Prostate gland (tissue), 2 donors: ENCODE measurements at places on chromosomes 12 and 14.

GRCh38 chr12:100737168-100737567 is 57.4 kb upstream of the ANO4 start:
- DNase-seq = no peak

GRCh38 chr12:11953523-11953922 is 117.2 kb upstream of the BCL2L14 start:
- no peak for DNase-seq

DNA sequence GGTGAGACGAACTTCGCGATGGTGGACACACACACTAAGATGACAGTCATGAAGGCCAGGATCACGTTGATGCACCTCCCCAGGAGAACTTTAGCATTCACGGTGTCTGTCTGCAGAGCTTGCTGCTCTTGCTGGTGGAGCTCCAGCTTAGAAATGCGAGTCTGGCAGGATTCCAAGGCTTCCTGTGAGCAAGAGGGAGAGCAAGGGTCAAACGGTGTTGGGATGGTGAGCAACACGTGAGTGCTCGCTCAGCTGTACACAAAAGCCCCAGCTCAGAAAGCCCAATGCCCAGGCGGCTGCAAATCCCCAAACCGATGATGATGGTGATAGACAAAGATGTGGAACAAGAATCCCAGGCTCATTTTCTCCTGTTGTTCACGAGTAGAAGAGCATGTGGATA is 78.8 kb downstream of the TMCC3 start:
- no peak for DNase-seq

GRCh38 chr14:29092121-29092520 is 325.5 kb downstream of the FOXG1 start:
- DNase-seq = no peak

DNA sequence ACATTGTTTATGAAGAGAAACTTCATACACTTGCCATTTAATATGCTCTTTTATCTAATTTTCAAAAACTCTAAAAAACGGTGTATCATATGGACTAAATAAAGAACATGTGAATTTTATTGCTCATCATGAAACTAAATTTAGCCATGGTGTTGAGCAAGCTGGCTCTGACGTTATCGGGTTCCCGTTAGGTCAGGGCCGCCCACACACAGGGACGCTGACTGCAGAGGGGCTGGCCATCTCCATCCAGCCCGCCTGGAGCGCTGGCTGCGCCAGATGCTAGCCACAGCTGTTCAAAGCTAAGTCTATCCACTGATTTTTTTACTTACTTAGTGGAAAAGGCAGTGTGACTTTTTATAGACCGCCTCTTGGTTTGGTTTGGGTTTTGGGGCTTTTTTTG is 36.5 kb upstream of the DYNC1H1 start:
- DNase-seq = no peak

DNA sequence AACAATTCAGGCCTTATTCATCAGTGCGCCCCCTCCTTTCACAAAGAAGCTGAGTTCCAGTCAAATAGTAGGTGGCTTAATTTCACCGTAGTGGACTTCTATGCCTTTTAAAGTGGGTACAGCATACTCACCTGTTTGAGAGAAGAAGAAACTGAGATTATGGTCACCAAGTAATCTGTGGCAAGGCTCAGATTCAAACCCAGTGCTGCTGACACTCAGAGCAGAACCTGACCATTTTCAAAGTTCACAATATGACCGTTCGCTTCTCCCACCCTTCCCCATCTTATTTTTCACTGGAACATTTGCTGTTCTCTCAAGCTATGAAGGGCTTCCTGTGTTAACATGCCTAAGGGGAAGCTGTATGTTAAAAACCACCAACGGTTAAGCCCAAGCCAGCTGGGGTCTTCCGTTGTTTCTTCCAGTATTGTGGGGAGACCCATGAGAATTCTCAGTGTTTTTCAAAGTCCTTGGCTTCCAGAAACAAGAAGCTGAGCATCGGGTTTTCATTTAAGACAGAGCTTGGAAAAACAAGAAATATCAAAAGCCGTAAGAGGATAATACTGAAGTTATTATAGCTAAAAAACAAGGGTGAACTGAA is 6.1 kb upstream of the PSMA6 start:
- DNase-seq = no peak

- DNase-seq = no peak
Observed at GRCh38 chr12:22899184-22899583, 274.2 kb downstream of the ETNK1 start.

- DNase-seq = no peak
Observed at GRCh38 chr14:55448141-55448614, 7.8 kb upstream of the TBPL2 start.

- no peak for DNase-seq
Observed at GRCh38 chr14:75499084-75499875, 23.0 kb upstream of the BATF start.

DNA sequence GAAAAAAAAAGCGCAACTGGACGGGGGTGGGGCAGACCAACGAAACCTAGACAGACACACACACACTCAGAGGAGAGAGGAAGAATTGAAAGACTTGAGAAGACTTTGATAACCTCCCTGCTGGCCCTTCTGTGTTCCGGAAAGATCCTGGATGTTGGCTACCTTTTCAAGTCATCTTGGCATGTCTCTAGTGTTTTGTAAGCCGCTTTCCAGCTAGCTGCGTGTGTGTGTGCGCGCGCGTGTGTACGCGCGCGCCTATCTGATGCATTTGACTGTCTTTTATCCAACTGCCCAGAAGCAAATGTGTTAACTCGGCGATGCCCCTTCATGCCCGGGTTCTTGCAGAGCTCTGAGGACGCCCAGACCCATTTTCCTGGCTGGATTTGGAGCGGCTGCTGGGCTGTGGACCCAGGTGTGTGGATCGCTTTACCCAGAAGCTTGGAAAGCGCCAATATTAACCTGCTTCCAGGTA is 664 bp downstream of the LRFN5 start:
- no peak for DNase-seq

GRCh38 chr14:75059642-75060041 is 4.2 kb downstream of the ACYP1 start:
- DNase-seq = no peak

GRCh38 chr14:78316052-78316451 is 145.9 kb downstream of the NRXN3 start:
- no peak for DNase-seq

DNA sequence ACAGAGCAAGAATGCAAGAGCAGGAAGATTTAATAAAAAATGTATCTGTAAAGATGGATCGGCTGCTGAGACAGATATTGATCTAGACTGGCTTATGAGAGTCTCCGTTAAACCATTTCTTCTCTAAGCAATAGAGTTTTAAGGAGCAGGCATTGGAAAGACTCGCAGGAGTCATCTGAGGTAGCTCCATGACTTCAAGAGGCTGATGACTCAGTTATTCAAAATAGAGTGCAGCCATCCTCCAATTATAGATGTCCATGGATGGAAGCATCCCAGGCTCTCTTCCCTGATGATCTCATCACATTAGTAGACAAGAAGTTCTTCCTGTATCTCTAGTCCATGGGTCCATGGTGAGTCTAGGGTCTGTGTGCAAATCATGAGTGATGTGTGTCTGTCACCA is 638.3 kb upstream of the TMEM132C start:
- DNase-seq = no peak

DNA sequence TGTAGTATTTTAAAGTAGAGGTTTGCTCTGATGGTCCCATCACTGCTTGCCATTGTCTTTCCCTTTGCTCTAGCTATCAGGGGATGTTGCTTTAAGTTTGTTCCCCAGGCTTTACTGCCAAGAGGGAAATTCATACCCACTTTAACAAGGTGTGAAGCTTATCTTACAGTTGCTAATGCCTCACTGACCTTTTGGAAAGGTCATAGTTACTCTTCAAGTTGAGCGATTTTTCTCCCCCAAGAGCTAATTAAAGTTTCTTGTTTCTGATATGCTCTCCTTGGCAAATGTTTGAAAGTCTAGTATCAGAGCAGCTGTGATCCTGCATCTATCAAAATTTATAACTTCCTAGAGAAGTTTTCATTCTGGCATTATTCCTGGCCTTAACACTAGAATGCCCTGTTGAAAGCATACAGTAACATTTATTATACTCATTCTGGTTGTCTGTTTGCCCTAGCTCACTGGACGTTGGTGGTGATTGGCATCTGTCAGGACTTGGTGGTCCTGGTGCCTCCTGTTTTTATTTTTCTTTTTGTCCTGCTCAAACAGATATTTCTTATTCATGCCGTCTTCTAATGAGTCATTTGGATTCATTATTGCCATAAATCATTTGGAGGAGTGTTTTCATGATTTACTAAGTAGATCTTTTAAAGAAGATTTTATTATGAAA is 8.1 kb downstream of the ATP2A2 start:
- DNase-seq = no peak

DNA sequence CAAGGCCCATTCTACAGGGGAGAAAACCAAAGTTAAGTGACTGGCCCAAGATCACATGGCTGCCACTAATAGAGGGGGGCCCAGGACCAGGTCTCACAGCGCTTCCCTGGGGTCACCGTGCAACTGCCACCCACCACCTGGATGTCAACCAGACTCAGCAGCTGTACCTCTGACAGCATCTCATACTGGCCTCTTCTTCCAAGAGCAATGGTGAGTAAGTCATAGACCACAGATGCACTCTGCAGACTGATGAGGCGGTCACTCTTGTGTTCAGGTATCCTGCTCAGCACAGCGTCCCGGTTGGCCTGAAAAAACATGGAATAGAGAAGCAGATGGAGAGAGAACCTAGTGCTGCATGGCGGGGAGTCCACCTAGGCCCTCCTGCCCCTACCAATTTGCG is 139.9 kb downstream of the TTC7B start:
- DNase-seq = no peak

- no peak for DNase-seq
Observed at GRCh38 chr14:103881268-103882201, 34.2 kb upstream of the PPP1R13B start.

DNA sequence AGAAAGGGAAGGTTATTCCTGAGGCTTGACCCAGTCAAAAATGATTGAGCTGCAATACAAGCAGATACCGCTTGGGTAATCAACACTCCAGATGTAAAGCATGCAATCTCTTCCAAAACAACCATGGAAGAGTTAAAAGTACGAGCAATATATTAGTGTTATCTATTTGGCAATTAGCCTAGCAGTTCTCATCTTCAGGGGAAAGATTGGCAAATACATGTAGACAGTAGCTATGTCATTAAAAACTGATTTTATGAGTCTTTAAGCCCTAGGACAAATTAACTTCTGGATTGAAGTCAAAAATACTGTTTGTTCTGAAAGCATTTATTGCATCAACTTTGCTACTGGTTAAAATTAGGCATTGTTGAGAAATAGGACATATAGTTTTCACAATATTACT is 9.3 kb upstream of the GYS2 start:
- no peak for DNase-seq

GRCh38 chr14:90049390-90049789 is 12.4 kb upstream of the KCNK13 start:
- no peak for DNase-seq

DNA sequence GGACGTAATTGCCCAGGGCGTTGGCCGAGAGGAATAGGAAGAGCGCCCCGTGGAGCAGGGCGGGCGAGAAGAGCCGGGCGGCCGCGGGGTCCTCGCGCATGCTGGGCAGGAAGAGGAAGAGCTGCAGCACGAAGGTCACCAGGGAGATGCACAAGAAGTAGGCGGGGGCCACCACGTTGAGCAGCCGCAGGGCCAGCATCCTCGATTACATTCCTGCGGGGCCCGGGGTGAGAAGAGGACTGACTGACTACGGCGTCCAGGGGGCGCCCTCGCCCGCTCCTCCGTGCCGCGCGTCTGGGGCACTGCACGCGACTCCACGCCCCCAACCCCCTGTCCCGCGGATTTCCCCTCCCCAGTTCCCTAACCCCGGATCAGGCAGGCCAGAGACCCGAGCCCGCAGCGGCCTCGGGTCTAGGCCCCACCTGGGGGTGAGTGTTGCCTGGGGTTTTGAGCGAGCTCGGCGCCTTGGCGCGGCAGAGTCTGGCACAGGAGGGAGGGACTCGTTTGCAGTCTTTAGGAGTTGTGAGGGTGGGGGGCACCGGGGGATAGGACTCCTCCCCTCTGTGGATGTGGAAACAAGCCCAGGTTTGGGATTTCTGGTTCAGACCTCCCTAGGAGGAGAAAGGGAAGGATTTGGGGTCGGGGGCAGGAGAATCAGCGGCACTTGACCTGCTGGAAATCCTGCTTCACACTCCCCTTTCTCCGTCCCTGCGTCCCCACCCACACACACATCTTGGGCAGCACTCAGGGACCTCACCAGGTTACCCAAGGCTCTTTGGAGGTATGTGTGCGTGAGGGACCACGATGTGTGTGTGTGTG is 1.8 kb downstream of the ZDHHC22 start:
- DNase-seq = no peak

GRCh38 chr12:46667551-46667950 is 158.2 kb downstream of the SLC38A4 start:
- no peak for DNase-seq

- DNase-seq = no peak
Observed at GRCh38 chr14:100341301-100342031, 18.3 kb downstream of the SLC25A47 start.

DNA sequence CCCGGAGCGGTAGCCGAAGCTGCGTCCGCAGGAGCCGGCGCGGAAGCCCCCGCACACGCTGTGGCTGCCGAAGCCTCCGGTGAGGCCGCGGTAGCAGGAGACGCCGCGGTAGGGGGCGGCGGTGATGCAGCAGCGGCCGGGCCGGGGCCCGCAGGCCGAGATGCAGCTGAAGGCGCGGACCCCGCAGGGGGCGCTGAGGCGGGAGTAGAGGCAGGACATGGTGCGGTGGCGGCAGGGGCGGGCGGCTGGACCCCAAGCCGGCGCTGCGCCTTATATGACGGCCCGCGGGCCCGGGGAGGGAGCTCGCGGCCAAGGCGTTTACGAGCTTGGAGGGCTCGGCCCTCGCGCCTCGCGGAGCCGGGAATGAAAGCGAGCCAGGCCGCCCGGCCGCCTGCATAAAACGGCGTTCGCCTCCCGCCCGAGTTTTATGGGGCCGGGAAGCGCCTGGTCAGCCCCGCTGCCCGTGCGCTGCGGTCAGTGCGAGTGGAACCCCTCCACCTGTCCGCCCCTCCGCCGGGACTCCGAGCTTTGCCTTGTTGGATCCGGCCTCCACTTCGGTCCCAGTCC is 16.0 kb upstream of the KRT86 start:
- DNase-seq = no peak

GRCh38 chr12:57111031-57111734 is at the start of gene STAT6:
STAT6 (minus strand) TSS chr12:57111362; CDS start chr12:57108278, 3,084 bp downstream.
- peak; percentile 84 for DNase-seq

DNA sequence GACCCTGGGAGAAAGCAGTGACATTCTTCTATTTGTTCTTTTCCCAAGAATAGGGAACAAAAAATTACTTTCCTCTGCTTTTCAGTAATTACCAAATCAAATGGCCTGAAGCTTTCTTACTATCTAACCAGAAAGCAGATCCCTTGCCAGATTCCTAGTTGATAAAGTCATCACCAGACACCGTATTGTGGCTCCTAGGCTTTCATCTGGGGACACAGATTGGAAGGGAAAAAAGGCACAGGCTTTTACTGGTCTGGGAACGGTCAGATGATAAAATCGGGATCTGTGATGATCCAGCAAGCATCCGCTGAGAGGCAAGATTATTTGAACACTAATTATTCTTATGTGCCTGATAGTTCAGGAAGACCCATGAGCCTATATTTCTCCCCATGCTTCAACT is 79.1 kb upstream of the BCL2L14 start:
- no peak for DNase-seq

DNA sequence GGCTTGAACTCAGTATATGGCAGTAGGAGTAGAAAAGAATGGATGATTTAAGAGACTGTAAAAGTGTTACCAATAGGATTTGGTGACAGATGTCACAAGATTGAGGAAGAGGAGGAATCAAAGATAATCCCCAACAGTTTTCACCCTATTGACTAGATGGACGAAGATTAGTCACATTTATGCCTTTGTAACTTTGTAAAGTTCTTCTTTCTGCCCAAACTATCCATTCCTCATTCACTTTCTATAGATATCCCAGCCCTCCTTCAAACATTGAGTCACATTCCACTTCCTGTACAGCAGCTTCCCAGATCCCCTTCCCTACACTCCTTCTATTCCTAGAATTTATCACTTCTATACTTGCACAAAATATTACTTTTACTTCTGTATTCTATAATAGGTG is 207.9 kb downstream of the BTG1 start:
- no peak for DNase-seq
